ENCODE measurements at places on chromosomes 4 and X. TPM values are rescaled to one million over a fixed set of nuclear protein-coding genes. Genes with fewer than 3 reads are reported as not detected.
A peak's percentile ranks its signal among the peaks of the same experiment; 100 is the strongest.

GRCh38 chr4:89267392-89267791 is 40.2 kb downstream of the GPRIN3 start:
- no peak for DNase-seq

Gene SSX4B
- total RNA-seq, result not detected

- no peak for DNase-seq
Observed at GRCh38 chr4:10104211-10104990, 12.2 kb downstream of the WDR1 start.

DNA sequence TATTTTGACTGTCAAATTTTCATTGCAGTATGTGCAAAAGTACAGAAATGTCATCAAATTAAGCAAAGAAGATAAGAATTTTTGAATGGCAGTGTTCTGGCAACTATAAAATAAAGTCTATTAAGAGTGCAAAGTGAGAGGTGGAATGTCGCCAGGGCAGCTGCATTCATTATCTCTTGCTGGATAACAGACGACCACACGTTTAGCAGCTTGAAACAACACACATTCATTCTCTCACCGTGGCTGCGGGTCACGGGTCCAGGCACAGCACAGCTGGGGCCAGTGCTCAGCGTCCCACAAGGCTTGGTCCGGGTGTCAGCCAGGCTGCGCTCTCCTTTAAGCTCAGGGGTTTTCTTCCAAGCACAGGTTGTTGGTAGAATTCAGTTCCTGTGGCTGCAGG is 113.9 kb downstream of the GPR143 start:
- no peak for DNase-seq

DNA sequence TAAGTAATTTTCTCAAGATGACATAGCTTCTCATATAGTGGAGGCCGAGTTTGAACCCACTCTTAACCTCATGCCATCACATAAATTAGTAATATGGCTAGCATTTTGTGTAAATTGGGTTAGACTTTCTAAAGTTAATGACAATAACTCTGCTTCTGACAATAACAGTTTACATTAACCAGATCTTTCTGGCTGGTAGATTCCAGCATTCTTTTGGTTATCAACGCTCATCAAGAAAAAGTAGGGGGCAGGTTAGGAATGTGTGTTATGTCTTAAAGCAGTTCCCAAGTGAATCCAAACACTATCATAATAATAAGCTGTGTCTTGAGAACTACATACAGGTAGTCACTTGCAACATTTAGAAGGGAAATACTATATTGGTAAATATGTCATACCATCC is 162.5 kb downstream of the PRDM5 start:
- no peak for DNase-seq

Gene ESX1
- total RNA-seq, result not detected

- no peak for DNase-seq
Observed at GRCh38 chrX:57587062-57587461, 4.7 kb upstream of the ZXDB start.

DNA sequence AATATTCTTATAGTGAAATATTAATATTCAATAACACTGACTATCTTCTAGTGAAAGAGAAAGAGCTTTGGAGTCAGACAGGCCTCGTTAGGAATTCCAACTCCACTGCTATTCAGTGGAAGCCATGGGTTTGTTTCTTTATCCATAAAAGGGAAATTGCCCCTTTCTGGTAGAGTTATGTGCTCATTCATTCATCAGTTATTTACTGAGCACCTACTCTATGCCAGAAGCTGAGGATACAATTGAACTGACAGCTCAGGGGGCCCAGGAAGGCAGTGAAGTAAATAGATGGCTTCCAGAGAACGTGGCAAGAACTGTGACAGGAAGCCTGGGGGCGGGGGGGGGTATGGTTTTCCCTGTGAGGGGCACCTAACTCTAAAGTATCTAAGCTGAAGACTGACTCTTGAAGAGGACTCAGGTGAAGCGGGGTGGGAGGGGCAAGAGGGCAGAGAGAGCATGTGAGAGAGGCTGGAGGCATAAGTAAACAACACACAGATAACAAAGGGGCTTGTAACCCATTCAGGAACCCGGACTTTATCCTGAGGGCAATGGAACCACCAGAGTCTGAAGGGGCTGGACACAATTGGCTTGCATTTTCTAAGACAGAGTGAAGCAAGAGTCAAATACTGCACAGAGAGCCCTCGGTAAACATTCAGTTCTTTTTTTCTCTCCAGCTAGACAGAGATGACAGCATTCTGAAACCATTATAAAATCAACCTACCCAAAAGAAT is 20.3 kb downstream of the ANXA5 start:
- no peak for DNase-seq

GRCh38 chrX:124346117-124346876 is at the start of gene SH2D1A:
Gene SH2D1A, plus strand, starts transcription at chrX:124346563. Its CDS starts 80 bp downstream, at chrX:124346643.
- DNase-seq, result no peak

DNA sequence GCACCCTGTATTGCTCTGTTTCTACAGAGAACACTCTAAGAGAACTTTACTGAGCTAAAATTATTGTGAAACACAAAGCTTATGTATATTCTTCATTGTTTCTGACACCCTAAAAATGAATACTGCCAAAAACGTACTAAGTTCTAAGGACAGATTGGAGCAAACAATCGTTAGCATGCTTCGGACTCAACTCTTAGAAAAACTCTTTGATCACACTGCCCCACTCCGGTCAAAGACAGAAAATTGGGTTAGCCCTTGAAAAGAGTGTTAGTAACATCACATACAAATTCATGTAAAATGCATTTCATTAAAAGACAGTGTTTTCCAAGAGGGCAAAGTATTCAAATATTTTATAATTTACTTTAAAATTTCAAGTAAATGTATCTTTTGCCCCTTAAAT is 177.4 kb downstream of the DCHS2 start:
- DNase-seq, result peak; percentile 16

Gene CSAG2
- not detected for total RNA-seq

DNA sequence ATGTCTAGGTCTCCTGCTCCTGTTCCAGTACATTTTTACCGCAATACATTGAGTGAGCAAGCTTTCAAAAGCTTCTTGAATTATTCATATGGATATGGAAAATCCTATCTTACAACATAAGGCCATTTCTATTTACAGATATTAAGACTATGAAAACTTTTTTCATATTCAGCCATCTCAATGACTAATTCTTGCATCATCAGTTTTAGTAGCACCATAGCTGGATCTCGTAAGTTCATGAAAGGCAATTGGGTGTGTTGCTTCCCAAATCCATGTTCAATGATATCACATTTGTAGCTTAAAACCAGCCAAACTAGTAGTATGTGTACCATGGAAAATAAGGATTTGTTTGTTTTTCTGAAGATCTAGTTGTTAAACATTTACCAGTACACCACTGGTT is 118.3 kb upstream of the GABRA2 start:
- no peak for DNase-seq

Gene SPANXN3
- total RNA-seq, result not detected

Gene PGM2
- 21.3 TPM for total RNA-seq

- DNase-seq, result no peak
Observed at GRCh38 chr4:73223258-73223650, 35.3 kb downstream of the ANKRD17 start.

- DNase-seq, result no peak
Observed at GRCh38 chrX:42128020-42128419, 204.7 kb upstream of the CASK start.

Gene GABRB1
- not detected for total RNA-seq

GRCh38 chrX:142978130-142978684 is 47.5 kb upstream of the SPANXN4 start:
- DNase-seq, result no peak

Gene CLCN4
- 0.26 TPM for total RNA-seq

- DNase-seq, result peak; percentile 7
Observed at GRCh38 chr4:6568689-6569332, 6.2 kb upstream of the MAN2B2 start.

- DNase-seq, result peak; percentile 24
Observed at GRCh38 chrX:23493941-23494374, 159.3 kb downstream of the PTCHD1 start.

DNA sequence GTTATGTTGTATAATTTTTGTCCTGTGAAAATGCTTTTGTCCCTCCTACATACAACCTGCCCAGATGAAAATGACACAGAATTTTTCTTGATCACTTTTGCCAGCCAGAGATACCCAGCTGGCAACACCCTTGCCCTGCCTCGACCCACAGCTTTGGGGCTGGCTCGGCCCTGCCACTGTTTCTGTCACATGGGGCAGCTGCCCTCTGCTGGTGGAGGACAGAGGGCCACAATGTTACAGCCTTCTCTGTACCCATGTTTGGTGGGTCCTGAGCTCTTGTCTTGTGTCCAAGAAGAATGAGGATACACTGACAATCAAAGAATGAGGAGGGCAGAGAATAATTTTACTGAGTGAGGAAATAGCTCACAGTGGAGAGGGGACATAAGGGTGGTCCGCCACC is 31.1 kb downstream of the BMP15 start:
- DNase-seq, result peak; percentile 12

- DNase-seq, result no peak
Observed at GRCh38 chr4:38783109-38783460, 295 bp upstream of the TLR10 start.

GRCh38 chrX:120462370-120462769 is 6.7 kb downstream of the LAMP2 start:
- DNase-seq, result no peak

- DNase-seq, result no peak
Observed at GRCh38 chr4:13328591-13328990, 155.5 kb downstream of the RAB28 start.

Gene XK
- total RNA-seq, result 4.9 TPM

Gene ZNF711
- 0.42 TPM for total RNA-seq

DNA sequence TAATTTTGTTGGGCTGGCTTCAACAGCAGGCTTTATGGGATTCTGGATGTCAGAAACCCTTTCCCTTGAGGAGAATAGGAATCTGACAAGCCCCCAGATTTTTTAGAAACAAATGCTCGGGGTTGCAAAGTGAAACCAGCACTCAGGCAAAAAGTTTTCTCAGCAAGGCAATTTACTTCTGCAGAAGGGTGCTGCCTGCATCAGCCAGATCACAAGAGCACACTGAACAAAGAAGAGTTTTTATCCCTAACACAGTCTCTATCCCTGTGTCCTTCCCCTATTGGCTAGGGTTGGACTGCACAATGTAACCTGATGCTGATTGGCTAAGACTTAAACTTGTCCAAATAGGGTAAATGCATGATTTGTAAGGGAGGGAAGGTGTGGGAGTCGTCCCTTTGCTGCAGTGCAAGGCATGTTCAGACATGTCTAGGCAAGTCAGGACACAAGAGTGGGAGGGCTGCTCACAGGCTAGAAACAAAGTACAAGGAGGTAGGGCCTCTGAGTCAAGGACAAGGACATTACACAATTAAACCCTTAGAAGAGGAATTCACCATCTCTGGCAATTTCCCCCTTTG is 175.8 kb downstream of the CCNG2 start:
- DNase-seq, result no peak

Gene AADAT
- 0.81 TPM for total RNA-seq

Gene DRD5
- not detected for total RNA-seq

DNA sequence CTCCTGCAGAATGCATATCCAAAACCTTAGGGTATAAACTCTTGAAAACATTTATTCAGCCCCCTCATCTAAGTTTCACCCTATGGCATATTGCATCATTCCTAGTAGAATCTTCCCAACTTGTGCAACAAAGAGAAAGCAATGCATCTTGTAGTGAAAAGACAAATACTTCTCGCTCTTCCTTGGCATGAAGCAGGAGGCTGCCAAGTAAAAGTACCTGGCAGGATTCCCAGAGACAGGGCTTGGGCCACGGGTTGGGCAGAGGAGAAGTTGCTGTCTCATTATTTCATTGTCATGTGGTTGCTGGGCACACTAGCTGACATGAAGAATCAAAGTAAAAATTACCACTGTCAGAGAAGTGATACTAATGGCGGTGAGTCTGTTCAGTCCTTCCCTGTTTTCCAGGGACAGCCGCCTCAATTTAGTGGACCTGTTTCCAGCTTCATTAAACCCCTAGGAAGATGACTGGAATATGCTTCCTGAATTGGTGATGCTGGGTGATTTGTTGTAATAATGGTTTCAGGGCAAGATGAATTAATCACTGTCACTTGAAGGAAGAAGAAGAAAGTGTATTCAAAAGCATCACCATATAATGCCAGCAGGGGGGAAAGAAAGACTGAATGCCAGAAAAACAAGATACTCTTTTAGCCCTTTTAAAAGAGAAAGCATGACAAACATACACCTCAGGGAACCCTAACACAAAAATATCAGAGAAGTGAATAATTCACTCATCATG is 380.5 kb upstream of the IGFBP7 start:
- DNase-seq, result no peak

DNA sequence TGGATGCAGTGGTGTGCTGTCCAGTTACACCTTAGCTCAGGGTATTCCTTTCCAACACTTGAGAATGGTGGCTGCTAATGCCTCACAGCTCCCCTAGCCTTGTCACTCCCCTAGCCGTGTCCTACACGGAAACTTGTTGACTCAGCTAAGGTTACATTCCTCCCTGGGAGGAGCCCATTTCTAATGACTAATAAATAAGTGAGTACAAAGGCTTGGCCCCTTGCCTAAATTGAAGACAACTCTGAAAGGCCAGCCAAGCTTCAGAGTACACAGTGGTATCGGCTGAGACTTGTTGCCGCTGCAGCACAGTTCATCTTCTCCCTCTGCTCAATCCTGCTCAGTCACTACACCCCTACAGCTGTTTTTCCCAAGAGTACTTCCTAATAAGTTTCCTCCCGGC is 21.2 kb upstream of the SLC25A31 start:
- peak; percentile 94 for DNase-seq

Gene GLOD5
- 0.63 TPM for total RNA-seq

DNA sequence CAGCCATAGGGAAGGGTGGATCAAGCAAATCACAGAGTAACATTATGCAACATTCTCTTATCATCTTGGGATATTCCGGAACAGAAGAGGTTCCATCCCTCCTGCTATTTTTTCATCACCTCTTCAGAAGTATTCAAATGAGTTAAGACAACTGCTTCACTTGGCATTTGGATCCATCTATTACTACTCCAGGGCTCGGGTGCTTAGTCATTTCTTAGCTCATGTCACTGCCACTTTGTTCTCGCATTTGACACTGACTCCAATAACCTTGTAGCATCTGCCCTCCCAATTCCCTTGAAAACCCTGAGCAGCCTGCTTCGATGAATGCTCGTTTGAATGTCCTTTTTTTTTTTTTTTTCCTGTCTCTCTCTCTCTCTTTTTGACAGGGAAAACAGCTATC is 114.9 kb downstream of the PPARGC1A start:
- no peak for DNase-seq

DNA sequence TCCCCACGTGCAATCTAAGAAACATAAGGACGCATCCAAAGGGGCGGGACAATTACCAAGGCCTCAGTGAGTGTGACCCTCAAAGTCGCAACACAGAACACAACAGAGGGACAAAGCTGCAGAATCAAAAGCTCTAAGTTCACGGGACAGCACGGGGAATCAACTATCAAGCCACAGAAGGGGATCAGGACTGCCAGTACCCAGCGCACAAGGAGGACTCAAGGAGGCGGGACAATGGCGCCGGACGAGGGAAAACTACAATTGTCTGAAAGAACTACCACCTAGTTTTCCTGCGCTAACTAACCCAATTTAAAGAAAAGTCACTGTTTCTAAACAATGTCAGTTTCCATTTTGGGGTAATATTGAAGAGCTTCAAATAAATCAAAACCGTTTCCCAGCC is 1.3 kb downstream of the FAM53A start:
- no peak for DNase-seq

Gene PNMA6F
- total RNA-seq, result not detected

Measured in HT-29 (cell line).